Caudate nucleus (tissue), 63 donors: ENCODE measurements at places on chromosomes 1 and 21.

DNA sequence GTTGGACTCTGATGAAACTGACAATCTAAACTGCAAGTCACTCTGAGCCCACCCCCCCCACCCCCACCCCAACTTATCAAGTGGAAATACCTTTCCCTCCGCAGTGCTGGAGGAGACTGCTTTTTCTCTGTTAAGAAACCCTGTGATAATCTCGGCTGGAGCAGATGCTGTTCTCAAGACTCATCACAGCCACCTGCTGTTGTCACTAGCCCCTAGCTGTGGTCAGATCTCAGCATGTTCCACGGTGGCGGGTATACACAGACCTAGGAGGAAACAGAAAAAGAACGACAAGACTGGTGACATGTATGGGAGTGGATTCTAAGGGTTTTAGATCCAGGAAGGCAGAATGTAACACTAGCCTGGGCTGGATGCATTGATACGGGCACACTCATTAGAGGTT is 2.3 kb downstream of the ACTL8 start:
- no peak for DNase-seq

DNA sequence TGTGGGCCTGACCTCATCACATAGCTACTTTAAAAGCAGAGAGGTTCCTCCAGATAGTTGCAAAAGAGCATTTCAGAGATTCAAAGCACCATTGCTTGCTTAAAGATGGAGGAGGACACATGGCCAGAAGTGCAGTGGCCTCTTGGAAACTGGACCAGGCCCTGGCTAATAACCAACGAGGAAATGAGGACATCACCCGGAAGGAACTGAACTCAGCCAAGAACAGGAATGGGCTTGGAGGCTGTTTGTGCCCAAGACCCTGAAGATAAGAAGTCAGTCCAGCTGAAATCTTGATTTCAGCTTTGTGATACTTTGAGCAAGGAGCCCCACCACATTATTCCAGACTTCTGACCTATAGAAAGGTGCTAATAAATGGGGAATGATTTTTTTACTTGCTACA is 437.0 kb downstream of the PTPRC start:
- DNase-seq, result no peak

DNA sequence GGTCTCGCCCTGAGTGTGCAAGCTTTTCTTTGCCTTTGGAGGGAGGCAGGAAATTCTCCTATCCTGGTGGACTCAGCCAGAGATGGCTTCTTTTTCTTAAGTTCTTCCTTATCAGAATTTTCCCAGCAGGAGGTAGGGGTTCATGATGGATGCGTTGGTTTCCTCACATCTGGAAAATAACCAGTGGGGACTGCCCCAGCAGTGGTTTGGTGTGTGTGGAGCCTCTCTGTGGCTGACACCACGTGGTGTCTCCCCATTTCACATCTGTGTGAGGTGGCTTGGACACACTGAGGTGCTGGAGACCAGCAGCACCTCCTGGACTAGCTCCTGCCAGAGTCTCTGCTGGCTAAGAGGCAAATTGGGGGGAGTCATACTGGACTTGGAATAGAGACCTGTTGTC is 32.6 kb downstream of the B3GALT5 start:
- DNase-seq, result no peak

DNA sequence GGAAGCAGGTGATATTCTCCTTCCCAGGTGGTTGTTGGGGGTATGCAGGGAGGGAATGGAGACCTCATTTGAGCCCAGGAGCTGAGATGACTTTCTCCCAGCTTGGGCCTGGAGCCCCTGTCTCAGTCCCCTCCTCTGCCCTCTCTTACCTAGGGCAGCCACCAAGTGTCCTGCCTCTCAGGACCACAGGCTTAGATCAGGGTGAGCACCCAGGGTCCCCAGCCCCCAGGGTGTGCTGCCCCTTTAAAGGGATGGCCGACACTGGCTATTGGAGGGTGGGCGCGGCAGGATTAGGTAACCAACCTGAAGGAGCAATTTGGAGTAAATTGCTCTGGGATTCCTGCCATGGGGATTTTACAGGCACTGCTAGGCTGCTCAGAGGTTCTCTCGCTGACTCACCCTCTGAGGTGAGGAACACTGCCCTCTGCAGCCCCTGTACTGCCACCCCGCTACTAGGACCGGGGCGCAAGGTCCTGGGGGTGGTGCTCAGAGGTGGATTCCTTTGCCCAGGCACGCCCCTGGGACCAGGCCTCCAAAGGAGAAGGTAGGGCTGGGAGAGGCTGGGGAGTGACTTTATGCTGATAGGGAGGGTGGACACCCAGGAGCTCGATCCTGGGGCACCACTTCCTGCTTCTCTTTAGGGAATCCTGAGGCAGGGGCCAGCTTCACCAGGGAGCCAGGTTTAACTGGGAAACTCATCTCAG is 1.5 kb downstream of the RPS6KA1 start:
- no peak for DNase-seq

DNA sequence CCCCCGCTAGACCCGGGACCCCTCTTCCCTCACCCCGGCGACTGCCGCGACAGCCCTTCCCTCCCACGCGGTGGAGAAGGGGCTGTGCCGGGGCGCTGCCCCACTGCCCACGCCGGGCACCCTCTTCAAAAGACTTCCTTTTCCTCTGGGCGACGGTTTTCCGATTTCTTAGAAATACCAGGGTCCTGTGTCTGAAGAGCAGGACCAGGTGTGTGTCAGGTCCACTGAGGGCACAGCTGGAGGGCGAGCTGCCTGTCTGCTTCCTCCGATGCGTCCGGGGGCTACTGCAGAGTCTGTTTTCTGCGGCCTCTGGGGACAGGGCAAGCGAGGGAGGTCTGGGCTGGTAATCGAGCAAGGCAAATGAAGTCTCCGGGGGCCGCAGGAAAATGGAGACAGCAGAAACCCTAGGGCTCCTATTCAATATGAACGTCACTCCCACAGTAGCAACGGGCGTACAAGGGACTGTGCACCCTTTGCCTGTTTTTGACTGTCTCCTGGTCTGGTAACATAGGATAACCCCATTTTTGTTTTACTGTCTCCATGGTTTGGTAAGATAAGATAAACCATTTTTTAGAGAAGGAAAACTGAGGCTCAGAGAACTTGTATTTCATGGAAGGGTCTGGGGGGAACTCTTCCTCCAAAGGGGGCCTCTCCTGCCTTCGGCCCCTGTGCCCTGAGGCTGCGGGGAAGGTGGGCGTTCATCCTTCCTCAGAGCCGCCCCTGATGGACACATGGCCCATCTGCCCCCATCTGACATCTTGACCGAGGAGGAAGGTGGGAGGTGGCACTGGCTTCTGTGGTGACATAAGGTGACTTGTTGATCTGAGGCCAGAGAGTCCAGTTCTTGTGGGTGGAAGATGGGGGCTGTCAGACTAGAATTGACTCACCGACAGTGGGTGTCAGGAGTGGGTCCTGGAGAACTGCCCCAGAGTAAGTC is 970 bp downstream of the TNFRSF1B start:
- no peak for DNase-seq

GRCh38 chr1:172863031-172863430 is 187.7 kb downstream of the TNFSF18 start:
- no peak for DNase-seq

GRCh38 chr1:217343907-217344306 is 287.0 kb downstream of the GPATCH2 start:
- no peak for DNase-seq

DNA sequence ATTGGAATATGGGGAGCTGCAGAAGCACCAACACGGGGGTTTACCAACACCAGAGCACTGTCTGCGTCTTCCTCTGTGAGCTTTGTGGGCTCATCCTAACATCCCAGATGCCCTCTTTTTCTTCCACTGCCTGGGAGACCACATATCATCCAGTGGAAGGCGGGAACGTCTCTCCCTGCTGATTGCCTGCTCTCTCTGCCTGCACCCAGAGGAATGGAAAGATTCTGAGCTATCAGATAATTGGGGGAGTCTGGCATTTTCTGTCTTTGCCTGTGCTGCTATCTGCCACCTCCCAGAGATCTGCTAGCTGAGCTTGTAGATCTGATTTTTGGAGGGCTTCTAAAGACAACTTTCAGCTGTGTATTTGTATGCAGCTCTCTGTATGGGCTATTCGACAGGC is 166.2 kb upstream of the PLXNA2 start:
- DNase-seq, result no peak

DNA sequence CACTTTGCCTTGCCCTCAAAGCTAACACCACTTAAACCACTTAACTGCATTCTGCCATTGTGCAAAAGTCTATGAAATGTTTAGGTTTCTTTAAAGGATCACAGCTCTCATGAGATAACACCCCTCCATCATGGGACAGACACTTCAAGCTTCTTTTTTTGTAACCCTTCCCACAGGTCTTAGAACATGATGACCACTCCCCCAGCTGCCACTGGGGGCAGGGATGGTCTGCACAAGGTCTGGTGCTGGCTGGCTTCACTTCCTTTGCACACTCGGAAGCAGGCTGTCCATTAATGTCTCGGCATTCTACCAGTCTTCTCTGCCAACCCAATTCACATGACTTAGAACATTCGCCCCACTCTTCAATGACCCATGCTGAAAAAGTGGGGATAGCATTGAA is 7.7 kb downstream of the ADAMTS1 start:
- DNase-seq, result no peak

- DNase-seq, result no peak
Observed at GRCh38 chr1:29145739-29146437, 22.2 kb upstream of the TMEM200B start.

DNA sequence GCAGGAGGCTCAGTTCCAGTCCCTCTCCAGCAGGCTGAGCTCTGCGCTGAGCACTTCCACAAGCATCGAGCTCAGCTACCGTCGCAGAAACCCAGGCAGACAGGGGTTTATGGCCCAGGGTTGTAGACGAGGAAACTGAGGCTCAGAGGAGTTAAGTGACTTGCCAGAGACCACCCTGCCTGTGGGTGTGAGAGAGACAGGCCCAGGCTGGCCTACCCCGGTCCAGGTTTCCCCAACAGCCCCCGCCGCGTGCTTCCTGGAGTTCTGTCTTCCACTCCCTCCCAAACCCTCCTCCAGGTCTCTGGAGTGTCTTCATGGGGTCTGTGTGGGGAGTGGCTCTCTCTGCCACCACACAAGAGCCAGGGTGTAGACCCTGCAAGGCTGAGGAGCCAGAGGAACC is 615.9 kb downstream of the PTPRU start:
- DNase-seq, result no peak

DNA sequence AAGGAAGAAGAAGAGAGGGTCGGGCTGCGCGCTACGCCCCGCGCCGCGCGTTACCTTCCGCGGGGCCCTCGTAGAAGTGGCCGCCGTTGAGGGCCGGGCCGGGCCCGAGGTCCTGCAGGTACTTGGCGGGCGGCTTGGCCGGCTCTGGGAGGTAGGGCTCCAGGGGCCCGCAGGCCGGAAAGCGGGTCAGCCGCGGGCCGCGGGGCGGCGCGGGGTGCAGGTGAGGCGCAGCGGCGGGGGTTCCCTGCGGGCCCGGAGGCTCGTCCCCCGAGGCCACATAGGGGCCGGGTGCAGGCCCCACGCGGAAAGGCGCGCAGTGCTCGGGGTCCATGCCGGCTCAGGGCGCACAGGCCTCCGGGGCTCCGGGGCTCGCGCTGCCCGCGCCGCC is 196 bp downstream of the ALX3 start:
- no peak for DNase-seq

GRCh38 chr1:94486990-94487389 is 54.6 kb downstream of the F3 start:
- DNase-seq, result no peak

GRCh38 chr1:202915146-202915545 is 11.9 kb downstream of the KLHL12 start:
- DNase-seq, result no peak

DNA sequence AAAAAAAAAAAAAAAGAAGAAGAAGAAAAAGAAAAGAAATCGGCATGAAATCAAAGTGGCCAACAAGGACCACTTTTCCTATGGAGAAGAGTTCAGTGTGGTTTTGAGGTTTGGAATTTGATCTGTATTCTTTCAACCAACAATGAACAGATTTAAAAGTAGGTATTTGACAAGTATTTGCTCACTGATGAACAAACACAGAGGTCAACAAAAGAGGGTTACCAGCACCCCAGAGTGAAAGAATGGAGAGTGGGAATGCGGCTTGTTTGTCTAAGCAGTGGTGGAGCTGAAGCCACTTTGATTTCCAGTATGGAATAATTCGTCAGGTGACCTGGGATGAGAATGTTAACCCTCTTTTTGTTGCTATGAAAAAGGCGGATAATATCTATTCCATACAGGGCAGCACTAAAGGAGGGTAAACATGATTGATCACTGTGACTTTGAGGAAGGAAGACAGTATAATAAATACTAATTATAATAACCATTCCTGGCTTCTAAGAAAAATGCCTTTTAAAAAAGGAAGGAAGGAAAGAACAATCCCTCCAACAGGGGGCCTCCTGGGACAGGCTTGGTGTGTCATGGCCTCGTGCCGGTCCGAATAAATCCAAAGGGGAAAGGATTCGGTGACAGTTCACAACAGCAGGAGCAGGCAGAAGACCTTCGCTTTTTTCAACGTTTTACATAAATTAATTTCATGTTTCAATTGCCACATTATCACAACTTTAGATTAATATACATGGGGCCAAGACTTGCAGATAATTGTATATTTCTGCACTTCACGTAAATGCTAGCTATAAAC is 37.2 kb upstream of the SIM2 start:
- DNase-seq, result no peak

DNA sequence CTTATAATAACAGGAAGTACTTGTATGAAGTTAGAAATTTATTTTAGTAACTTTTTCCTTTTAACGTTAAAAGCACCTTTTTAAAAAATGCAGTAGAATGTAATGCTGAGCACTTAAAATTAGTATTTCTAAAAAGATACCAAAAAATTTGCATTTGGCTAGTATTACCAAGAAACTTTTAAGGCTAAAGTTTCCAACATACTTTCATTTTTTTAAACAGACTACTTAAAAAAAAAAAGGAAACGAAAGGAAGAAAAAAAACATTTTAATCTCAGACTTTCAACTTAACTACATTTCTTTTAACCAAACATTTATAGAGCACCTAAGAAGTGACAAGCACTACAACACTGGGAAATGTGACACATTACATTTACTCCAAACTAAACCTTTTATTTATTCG is 2.8 kb downstream of the ARID4B start:
- DNase-seq, result no peak

- DNase-seq, result no peak
Observed at GRCh38 chr1:183553764-183554163, 36.5 kb downstream of the NCF2 start.

DNA sequence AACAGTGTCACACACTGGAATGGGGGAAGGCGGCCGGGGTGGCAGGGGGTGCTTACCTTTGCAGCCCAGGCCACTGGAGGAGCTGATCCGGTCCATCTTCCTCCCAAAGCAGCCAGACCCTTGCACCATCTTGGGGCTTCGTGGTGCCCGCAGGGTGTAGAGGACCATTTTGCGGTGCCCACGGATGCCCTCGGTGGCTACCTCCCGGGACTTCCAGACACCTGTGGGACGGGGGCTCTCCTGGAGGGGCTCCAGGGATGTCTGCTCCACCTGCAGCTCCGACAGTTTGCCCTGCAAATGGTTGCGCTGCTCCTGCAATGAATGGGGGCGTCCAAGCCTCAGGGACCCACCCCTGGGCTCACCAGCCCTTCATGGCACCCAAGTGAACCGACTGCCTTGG is 587 bp downstream of the NPPB start:
- no peak for DNase-seq

GRCh38 chr1:163747261-163747660 is 425.5 kb downstream of the NUF2 start:
- DNase-seq, result no peak

- DNase-seq, result peak; percentile 83
Observed at GRCh38 chr1:180173952-180174351, 19.3 kb downstream of the QSOX1 start.

GRCh38 chr1:201736707-201737320 is 92.1 kb upstream of the IPO9 start:
- no peak for DNase-seq

GRCh38 chr1:53593758-53594380 is 134.7 kb downstream of the DMRTB1 start:
- DNase-seq, result no peak
